Lung (tissue), 17 donors: ENCODE measurements at places on chromosomes 7 and 10.

GRCh38 chr7:35652124-35652523 is 42.8 kb downstream of the HERPUD2 start:
- no peak for DNase-seq

- DNase-seq = no peak
These were observed 160.0 kb upstream of the ANK3 start for GRCh38 chr10:60549686-60550085.

DNA sequence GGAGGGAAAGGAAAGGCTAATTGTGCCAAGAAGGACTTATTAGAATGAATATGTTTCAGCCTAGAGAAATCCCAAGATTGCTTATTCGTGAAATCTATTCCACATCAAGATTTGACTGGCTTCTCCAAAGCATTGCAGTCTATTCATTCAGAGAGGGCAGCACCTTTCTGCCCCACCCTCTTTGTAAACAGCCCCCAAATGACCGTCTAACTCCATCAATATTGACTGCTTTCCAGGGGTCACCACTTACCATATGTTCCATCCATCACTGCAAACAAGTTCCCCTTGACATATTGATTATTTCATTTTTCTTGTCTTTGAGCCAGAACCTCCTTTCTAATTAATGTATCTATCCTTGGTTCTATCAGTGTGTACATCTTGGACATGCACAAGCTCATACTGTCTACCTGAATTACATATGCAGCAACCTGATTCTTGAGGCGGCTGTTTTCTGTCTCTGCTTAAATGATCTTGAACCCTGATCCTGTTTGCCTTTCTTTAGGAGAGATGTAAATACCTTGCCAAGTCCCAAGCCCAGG is 44.2 kb upstream of the PTER start:
- DNase-seq = no peak

DNA sequence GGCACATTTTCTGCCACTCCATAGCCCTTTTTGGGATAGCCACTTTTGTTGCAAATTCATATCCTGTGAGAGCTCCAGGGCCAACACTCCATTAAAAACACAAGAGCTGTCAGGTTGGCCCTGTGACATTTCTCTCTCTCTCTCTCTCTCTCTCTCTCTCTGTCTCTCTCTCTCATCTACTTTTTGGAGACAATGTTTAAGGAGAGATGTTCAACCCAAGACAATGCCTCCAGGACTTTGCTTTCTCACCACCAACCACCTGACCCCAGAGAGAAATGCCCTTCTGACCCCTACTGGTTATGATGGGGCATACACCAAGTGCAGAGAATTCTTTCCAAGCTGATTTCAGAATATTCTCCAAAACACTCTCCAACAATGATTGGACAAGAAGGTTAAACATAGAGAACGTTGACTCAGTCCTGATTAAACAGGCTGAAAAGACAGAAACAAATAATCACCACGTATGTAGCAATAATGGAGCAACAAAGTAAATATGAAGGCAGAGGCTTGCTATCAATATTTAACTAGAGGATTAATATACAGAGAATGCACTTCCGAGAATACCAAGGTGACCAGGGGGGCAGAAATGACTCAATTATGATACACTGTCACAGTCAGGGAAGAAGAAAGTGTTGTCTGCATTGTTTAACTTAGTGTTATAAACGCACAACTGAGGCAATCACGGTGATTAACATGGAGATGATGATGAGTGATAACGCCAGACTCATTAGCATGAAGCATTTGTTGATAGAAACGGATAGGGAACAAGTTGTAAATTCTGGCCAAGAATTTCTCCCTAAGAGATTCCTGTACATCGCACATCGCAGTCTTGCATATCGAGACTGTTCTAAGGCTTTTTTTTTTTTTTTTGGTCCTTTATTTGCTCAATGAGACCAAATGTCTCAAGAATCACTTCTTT is 178.5 kb downstream of the NRP1 start:
- no peak for DNase-seq
